ENCODE measurements at places on chromosomes 2 and 18.

DNA sequence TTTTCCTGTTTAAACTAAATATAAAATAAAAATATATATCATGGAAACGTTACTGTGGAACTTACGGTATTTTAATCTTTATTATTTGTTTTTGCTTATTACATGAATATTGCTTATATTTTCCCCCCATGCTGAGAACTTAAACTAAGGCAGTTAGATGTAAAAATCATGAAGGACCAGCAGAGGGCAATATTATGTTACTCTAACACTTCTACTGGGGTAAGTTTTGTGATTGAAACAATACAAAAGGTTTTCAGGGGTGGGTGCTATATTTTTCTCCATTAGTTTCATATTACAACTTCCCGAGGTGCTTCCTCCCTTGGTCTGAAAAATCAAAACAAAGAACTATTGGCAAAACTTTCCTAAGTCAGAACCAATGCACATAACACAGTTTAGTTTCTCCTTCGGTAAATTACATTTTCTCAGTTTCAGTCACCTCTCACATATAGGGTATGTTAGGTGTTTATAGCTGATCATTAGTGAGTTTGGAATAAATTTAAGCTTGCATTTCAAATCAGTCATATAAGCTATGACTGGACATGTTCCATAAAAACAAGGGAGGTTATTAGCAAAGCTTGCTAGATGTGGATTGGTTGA is 54.8 kb downstream of the ZNF407 start:
- DNase-seq: no peak

GRCh38 chr18:77147418-77147852 is 14.9 kb upstream of the MBP start:
- no peak for DNase-seq

DNA sequence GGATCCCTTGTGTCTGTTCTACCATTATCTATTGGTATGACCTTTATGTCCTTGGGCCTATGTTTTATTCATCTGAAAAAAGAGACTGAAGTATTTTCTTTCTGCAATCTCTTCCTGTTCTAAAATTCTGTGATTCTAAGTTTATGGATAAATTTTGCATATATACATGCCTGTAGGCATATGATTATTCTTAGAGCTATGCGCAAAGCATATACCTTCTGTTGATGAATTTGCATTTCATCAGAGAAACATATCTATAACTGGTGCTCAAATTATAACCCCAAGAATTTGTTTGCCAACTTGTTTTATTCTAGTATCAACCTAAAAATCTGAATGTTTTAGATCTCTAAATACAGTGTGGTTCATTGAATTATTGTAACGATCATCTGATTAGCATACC is 6.7 kb downstream of the CACNB4 start:
- no peak for DNase-seq

DNA sequence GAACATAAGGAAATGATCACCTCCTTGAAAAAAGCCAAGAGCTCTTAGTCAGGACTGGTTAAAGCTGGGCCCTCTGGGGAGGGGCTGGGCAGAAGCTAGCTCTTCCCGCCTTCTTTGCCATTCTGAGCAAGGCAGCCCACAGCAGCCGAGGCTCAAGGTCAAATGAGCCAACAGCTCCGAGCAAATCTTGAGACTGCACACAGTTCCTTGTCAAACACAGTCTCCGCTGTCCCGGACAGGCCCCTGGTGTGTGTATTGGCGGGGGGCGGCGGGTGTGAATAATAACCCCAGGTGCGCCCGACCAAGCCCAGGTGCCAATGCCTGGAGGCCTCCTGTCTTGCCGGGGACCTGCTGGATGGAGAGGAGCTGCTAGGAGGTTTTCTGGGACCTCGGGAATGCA is 46.4 kb upstream of the ACAA2 start:
- no peak for DNase-seq

DNA sequence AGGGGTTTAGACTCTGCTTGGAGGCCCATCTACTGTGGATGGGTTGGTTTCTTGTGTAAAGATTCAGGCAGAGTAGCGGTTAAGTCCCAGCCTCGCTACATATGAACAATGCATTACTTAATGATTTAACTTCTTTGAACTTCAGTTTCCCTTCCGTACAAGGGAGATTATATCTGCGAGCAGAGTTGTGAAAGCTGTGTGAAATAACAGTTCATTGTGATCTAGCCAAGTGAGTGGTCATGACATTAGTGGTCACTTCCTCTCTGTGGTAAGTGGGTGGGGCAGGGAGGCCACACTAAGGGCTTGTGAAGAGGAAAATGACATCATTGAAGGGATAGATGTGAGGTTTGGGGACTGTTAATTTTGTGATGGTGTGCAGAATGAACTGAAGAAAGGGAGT is 14.1 kb upstream of the MEX3C start:
- peak; percentile 48 for DNase-seq

DNA sequence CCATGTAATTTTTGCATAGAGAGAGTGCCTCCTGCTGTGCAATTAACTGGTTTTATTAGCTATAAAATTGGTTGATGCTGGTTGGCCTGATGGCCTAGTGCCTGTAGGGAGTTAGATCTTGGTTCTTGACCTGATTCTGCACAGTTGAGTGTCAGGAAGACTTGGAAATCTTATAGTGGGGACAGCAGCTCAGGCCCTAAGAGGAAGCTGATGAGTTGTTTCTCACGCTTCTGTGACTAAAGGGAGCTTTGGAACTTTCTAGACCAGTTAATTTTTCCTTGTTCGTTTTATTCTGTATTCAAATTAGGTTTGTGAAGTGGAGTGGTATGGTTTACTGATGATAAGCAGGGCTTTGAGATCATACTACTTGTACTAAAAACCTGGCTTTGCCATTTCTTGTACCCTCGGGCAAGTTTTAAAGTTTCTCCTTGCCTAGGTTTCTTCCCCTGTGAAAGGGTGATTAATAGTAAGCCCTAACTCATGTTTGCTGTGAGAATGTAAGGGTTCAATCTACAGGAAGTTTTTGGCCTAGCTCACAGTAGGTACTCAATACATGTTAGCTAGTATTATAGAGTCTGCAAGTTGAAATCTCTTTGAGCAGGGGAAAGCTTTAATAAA is 82.1 kb downstream of the MAP3K20 start:
- DNase-seq: no peak

All from activated CD4-positive, alpha-beta T cell treated with anti-CD3 and anti-CD28 coated beads, Interleukin-2, amount 50 U/mL, for 48 hours (primary cell).